HFFc6 (cell line): ENCODE measurements at places on chromosomes 11 and 22. TPM values are rescaled to one million over a fixed set of nuclear protein-coding genes. Genes with fewer than 3 reads are reported as not detected.

DNA sequence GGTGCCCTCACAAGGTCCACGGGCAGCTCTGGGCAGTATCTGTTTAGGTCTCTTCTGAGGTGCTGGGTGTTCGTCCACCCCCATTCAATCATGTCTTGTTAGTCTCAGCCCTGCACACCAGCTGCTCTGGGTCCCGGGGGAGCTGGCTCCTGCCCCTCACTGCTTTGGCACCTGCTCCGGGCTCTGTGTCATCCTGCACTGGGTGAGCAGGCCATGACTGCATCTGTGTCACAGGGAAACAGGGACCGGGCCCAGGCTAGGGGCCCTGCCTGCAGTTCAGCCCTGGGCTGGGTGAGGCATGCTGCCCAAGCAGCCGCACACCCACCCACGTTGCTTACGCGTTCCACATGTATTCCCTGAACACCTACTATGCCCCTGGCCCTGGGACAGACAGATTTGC lies 43.9 kb downstream of the ELFN2 start:
- DNase-seq: no peak

Gene ACRV1
- not detected in 3 replicates for total RNA-seq

GRCh38 chr22:33000342-33001280 lies 57.6 kb downstream of the SYN3 start:
- DNase-seq: peak; percentile 30

Gene CBX6
- 75.1 to 92.2 TPM (median 86.7 TPM) in 3 replicates for total RNA-seq
